Foreskin keratinocyte (primary cell): ENCODE measurements at places on chromosomes 11 and 22.

- DNase-seq: no peak
These were observed 9.0 kb upstream of the KCNQ1OT1 start for GRCh38 chr11:2708757-2709281.

DNA sequence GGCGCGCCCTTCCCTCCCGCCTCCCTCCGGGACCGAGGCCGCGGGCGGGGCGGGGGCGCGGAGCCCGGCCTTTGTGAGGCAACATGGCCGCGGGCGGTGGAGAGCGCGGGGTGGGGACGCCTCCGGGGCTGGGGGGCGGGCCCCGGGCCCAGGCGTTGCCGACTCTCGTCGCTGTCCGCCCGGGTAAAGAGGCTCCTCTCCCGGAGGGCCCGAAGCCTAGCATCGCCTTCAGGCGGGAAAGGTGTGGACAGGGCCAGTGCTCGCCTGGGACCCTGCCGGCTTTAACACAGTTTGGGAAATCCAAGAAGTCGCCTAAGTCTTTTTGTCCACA is 369 bp downstream of the DGCR8 start:
- peak; percentile 4 for DNase-seq

GRCh38 chr11:36619502-36619901 is 21.5 kb upstream of the RAG2 start:
- no peak for DNase-seq

GRCh38 chr22:37929390-37929789 is 23.3 kb downstream of the MICALL1 start:
- no peak for DNase-seq

DNA sequence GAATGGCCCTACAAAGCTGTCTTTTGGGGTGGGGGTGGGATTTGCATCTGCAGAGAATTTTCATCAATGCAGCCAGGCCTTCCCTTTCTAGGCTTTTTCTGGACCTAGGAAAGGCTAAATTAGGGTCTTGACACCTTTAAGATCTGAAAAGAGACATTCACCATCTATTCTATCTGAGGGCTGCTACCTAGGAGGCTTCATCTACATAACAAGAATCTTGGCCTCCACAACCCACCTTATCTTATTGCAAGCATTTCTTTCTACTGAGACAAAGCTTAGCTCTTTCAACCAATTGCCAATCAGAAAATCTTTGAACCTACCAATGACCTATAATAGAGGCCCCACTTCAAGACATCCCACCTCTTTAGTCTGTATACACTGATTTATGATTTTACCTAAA is 20.7 kb upstream of the INCENP start:
- DNase-seq: no peak

- peak; percentile 44 for DNase-seq
These were observed 482.0 kb downstream of the KCNA4 start for GRCh38 chr11:29534836-29535235.

DNA sequence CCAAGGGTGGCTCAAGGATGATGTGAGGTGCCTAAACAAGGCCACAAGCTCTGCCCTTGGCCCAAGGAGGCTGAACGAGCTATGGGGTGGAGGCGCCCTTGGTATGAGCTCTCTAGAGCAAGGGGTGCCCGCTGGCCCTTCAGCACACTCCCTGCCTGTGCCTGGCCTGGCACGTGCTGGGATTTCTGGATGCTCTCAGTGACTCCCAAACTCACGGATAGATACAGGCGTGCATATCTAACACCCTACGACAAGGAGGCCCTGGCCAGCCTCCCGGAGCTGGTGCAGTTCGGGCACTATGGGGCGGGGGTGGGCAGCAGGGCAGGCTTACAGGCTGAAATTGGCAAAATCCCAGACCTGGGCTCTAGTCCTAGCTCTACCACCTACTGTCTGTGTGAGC is 30.6 kb downstream of the SCUBE1 start:
- no peak for DNase-seq

- no peak for DNase-seq
These were observed 319.2 kb upstream of the CHORDC1 start for GRCh38 chr11:90542092-90542491.

GRCh38 chr11:9895006-9895405 is 231.1 kb downstream of the SWAP70 start:
- no peak for DNase-seq

GRCh38 chr11:45104006-45104789 is 42.2 kb upstream of the PRDM11 start:
- no peak for DNase-seq

- no peak for DNase-seq
These were observed 20.4 kb upstream of the GRAMD1B start for GRCh38 chr11:123409456-123410217.

DNA sequence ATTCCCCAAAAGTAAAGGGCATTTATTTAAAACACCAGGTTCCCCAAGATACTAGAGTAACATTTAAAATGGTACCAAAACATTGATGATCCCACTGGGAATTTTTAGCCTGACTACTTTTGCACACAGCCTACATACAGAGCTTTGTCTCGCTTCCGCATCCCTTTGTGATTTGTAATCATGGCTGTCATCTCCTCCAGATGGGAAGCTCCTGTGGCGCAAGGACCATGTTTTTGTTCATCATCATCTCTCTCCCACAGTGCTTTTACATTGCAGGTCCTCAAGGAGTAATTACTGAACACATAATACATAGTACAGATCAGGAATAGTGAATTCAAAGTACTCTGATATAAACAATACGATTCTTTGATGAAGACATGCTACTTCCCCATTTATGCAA is 231.2 kb upstream of the MTNR1B start:
- DNase-seq: no peak

DNA sequence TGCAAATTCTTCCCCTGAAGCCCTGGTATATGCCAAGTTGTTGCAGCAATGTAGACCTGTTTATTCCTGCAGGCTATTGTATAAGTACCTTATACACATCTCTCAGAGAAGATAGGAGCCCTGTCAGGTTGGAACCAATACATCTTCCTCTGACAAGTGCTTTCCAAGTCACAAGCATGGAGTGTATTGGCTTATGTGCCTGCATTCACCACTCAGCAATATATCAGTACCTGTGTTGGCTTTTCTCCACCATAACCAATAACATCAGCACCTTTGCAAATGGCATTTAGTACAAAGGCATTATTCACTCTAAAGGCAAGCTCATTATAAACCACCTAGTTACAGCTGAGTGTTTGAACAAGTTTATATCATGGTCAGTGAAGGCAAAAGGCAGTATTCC is 611.7 kb upstream of the CNTN5 start:
- no peak for DNase-seq

GRCh38 chr11:101618709-101619108 is 34.9 kb upstream of the TRPC6 start:
- peak; percentile 100 for DNase-seq

DNA sequence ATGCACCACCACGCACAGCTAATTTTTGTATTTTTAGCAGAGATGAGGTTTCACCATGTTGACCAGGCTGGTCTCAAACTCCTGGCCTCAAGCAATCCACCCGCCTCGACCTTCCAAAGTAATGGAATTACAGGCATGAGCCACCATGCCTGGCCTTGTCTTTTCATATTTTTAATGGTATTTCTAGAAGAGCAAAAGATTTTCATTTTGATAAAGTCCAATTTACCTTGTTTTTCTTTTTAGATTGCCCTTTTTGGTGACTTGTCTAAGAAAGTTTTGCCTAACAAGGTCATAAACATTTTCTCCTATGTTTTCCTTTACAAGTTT is 45.5 kb upstream of the MICAL2 start:
- DNase-seq: no peak

DNA sequence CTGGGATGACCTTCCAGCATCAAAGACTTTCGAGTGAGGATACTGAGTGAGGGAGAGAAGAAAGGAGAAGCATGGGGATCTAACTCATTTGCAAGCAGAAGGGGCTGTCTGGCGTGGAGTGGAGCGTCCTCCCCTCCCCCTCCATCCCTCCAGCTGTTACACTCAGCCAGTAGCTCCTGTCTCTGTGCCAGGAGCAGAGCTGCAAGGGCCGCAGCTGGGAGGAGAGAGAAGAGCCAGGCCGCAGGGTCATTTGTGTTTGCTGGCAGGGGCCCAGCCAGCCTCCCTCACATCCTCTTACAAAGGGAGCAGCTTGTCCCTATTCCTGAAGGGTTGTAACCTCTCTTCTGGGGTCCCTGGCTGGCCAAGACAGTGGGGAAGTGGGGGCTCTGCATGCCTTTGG is 57.9 kb downstream of the NECTIN1 start:
- DNase-seq: no peak

GRCh38 chr11:128289048-128289447 is 298.3 kb downstream of the ETS1 start:
- DNase-seq: no peak
